ENCODE measurements at places on chromosomes 16 and 17.

DNA sequence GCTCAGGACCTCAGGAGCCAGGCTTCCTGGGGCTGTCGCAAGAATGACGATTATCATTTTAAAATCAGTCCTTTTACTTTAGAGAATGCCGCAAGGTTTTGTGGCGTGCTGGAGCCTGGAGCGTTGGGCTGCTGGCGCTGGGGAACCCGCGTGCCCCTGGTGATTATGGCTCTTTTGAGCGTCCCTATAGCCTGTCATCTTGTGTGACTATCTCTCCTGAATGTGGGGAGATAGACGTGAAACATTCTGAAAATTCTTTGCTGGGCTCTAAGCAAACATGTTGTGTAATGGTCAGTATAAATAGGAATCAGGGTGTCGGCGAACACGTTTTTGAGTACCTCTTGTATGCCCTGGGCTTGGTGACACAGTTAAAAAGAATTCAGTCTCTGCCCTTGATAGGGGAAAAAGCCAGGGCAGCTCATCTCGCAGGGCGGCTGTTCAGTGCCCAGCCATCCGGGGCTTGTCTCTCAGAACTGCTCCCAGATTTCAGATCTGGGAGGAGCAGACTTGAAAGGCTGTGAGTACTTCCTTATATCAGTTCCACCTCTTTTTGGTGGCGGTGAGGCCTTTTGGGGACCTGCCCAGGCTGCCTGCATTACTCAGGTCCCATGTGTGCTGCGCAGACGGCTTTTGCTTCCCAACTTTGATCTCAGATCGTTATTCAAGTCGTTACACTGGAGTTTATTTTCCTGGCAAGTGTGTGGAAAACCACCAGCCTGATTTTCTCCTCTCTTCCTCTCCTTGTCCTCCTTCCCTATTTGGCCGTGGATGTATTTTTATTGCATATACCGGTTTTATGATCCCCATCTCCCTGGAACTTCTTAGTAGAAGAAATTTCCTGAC, 973 bp downstream of the SLC7A6 start:
- DNase-seq: no peak

DNA sequence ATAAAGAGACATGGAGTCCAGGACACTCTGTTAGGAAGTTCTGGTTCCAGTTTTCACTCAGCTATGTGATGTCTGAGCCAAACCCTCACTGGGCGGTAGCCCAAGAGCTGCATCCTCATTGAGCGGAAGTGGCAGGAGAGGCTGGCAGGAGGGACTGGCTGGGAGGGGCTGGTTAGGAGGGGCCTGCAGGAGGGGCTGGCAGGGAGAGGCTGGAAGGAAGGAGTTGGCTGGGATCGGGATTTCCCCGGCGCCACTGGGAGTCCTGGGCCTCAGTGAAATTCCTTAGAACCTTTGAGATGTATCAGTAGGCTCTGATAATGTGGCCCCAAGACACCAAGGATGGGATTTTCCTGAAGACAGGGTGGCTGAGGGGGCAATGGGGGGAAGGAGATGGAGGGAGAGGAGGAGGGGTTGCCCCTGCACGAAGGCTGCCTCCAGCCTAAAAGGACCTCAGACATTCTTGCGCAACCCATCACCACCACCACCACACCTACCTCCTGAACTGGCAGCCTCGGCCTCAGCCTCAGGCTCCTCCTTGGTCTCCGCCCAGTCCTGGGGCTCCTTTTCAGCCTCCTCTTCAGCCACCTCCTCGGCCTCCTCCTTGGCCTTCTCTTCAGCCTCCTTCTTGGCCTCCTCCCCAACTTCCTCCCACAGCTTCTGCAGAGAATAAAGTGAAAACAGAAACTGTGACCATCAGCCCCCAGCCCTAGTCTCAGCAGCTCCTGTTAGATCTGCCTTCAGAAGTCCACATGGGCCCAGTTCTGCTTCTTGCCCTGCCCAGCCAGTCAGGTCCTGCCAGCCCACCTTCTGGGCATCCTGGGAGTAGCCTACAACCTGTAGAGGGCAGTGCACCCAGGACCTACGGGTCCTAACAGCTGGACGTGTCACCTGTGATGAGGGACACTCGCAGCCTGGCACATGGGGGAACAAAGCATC, 31.7 kb downstream of the CNGB1 start:
- DNase-seq: no peak

DNA sequence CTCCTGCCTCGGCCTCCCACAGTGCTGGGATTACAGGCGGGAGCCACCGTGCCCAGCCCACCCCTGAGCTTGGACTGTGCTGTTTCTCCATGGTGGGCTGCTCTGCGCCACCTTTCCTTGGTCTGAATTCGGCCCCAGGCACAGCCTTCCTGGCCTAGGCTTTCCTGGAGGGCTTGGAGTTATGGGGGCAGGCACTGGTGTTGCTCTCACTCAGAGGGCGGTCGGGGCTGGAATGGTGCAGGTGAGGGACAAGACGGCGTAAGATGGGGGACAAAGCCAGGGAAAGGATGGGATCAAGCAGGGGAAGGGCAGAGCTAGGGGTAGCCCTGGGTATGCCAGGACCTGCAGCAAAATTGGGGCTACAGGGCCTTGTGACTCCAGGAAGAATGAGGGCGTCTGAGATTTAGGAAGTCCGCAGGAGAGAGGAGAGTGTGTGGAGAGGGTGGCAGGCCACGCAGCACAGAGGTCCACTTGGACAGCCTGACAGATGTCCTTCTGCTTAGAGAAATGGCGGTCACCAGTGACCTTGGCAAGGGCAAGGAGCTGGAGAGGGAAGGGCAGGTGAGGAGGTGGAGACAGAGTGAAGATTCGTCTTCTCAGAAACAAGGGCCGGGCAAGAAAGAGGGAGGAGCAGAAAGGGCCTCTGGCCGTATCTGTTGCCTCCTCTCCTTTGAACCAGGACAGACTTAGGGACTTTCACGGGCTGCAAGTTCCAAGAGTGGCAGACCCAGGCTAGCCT, 1.6 kb upstream of the ATP6V0C start:
- DNase-seq: no peak

DNA sequence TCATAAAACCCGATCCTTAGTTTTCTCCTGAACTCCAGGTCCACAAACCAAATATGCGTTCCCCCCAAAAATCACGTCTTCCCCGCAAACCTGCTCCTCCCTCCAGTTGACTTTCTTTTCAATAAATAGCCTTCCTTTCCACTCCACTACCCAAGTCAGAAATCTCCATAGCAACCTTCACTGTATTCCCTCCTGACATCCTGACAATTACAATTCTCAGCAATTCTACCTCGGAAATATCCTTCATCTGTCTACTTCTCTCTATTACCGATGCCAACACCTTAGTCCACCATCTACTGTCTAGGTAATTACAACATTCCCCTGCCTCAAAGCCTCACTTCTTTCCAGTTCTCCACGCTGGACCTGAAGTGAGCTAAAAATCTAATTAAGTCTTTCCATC, 50.7 kb downstream of the SMURF2 start:
- DNase-seq: no peak

DNA sequence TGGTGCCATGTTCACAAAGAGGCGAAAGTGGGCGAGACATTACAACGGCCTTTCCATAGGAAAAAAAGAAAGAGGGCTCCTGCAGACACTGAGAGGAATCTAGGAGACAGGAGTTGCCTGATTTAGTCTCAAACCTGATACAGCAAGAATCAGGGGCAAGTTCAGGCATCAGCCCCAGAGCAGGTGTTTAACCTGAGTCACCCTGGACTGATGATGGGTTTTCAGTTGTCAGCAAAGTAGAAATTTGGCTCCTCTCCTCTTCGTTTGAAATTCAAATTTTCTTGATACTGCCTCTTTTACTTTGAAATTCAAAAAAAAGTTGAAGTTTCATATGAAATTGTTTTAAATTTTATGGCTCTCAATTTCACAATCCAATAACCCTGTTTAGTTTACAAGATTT, 189.5 kb downstream of the ABCC12 start:
- no peak for DNase-seq

DNA sequence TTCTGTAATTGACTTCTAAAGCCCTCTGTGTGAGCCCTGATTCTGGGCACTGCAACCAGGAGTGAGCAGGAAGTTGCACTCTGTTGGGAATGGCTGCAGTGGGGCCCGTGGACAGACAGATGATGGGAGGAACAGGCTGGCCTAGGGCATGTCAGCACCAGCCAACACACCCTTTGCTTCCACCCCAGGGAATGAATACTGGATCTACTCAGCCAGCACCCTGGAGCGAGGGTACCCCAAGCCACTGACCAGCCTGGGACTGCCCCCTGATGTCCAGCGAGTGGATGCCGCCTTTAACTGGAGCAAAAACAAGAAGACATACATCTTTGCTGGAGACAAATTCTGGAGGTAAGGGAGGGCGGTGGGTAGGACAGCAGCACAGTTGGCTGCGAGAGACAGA, 10.8 kb upstream of the LPCAT2 start:
- DNase-seq: no peak

GRCh38 chr17:49994085-49995054, 654 bp downstream of the DLX3 start:
- no peak for DNase-seq

- DNase-seq: no peak
Measured at GRCh38 chr17:35041390-35041789, 22.1 kb downstream of the RFFL start.

DNA sequence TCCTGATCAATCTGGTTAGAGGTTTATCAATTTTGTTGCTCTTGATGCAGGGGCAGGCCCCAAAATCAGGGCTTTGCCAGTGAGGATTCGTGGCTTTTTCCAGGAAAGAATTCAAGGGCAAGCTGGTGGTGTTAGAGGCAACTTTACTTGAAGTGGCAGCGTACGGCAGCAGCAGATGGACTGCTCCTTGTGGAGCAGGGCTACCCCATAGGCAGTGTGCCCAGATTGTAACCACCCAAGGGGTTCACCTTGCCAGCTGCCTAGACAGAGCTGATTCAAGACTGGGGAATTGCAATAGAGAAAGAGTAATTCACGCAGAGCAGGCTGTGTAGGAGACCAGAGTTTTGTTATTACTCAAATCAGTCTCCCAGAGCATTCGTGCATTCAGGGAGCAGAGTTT, 16.7 kb downstream of the DRC7 start:
- DNase-seq: no peak

- DNase-seq: no peak
Measured at GRCh38 chr17:68511254-68511670, 968 bp upstream of the PRKAR1A start.

DNA sequence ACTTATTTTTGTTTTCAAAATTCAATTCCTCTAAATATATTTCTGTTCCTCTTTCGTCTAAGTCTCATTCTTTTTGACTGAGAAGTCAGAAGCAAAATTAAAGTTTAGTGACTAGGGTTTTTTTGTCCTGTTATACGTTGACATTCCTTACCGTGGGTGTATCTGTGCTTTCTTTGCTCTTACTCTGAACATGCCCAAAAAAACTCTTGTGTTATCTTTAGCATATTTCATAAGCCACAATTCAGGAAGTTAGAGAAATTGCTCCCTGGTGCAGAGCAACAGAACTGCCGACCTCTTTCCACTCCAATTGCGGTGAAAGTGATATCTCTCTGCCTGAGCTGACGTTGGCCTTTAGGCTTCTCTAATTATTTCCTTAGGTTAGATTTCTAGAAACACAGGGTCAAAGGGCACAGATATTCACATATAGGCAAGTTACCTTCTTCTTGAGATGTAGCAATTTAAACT, 65.7 kb downstream of the CENPV start:
- DNase-seq: no peak

- DNase-seq: no peak
Measured at GRCh38 chr17:4163951-4164350, 21.0 kb downstream of the CYB5D2 start.

DNA sequence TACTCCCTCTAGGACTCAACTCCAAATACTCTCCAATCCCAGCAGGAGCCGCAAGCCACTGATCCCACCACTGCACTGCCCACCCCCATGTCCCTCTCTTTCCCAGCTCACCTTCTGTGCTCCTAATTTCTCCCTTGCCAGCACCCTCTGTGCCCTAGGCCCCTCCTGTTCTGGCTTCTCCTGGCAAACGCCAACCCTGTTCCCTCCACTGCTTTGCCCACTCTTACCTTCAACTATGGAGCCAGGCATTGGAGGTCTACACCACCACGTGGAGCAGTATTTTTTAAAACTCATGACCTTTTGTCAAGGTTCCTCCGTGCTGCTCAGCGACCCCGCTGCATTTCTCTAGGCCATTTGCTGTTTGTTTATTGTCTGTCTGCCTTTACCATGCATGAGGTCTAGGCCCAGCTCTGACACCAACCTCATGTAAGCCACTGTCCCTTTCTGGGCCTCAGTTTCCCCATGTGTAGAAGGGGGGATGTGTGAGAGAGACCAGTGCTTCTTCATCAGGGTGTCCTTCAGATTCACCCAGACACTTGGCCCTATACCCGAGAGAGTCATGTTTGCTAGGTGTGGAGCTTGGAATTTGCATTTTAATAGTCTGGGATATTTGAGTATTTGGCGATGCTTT, 4.6 kb downstream of the CCDC102A start:
- DNase-seq: no peak

- DNase-seq: no peak
Measured at GRCh38 chr16:52117171-52117570, 429.8 kb downstream of the TOX3 start.

DNA sequence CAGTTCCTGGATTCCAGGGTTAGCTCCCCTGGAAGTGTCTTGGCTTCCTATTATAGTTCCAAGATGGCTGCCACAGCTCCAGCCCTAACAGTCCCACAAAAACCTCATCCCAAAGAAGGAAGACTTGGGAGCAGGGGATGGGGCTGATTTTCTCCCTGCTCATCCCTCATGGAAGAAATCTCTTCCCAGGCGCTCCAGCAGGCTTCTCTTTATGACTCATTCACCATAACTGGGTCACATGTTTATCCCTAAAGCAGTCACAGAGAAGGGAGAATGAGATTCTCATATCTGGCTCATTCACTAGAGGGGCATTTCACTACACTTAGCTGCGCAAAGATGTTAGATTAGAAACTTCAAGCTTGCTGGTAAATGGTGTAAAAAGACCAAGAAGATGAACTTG, 206.5 kb upstream of the IRX3 start:
- no peak for DNase-seq

- no peak for DNase-seq
Measured at GRCh38 chr16:49602976-49603310, 229.3 kb downstream of the C16orf78 start.

GRCh38 chr17:79500745-79501618, 109.9 kb downstream of the RBFOX3 start:
- DNase-seq: no peak

DNA sequence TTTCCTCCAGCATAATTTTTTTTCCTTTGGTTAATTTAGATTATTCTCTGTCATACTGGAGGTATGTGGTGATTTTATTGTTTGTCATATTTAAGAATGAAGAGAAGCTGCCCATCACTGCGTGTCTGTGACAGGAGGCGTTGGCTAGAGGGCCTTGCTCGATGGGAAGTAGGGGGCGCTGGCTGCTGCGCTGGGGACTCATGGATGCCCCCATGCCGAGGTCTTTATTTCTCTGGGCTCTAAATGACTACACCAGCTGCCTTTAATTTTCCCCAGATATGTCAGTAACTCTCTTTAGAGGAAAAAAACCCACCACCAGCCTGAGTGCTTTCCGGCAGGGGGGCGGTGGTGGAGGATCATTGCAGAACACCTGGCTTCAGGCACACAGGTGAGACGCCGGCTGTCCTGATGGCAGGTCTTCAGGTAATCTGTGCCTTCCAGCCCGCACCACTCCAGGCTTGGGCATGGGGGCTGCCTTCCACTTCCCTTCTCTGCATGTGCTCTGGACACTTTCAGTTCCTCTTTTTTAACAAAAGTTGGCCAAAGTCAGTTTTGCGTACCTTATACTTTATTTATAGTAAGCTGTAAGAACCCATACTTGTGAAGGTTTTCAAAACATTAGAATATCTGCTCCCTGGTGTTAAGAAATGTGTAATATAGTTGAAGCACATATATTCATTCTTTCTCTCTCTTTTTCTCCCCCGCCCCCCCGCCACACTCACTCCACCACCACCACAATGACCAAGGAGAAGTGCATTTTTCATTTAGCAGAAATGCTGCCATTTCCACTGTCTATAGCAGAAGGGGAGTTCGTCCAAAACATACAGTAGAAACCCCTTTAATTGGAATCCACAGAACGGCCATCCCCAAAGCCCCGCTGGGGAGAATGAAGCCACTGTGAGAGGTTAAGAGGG, 192.7 kb downstream of the RPTOR start:
- no peak for DNase-seq

All from activated CD4-positive, CD25-positive, alpha-beta regulatory T cell treated with anti-CD3 and anti-CD28 coated beads, Interleukin-2, amount 50 U/mL, for 16 hours (primary cell).